ENCODE measurements at places on chromosomes 6 and 20. TPM values are rescaled to one million over a fixed set of nuclear protein-coding genes. Genes with fewer than 3 reads are reported as not detected.
A peak's percentile ranks its signal among the peaks of the same experiment; 100 is the strongest.

DNA sequence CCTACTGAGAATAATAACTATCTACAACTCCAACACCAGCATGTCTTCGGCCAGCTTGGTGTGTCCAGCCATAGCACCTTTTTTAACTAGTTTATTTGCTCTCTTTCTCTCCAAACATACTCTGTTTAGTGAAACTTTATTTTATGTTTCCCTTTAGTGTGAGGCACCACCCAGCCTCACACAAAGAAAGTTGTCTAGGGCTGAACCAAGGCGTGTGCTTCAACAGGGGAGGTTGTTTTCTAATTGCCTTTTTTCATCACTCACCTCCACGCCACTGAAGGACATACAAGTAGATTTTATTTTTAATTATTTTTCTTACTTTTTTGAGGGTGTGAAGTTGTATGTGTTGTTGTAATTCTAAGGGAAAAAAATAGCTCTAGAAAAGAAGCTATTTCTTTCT, 125.6 kb upstream of the MARCKS start:
- no peaks in the 10 kb centered on the region for H3K36me3 ChIP-seq
- no peak overlapping the region for H3K4me3 ChIP-seq
- H3K27me3 ChIP-seq: no peaks in the 10 kb centered on the region

DNA sequence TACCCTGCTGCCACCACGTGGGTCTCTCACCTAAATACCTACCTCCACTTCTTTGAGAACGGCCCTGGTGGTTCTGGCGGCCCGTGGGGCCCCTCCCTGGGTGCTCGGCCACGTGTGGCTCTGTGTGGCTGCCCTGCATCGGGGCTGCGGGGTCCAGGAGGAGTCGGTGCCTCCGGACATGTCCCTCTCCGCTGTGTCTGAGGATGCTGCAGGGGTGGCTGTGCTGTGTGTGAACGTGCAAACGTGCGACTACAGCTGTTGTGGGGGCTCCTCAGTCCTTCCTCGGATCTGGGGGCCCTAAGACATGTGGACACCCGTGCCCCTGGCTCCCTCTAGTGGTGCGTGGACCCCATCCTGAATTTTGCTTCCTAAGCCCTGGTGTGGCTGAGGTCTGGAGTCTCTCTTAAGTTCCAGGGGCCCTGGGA, 691.8 kb downstream of the QKI start:
- no peak overlapping the region for H3K27ac ChIP-seq
- H3K36me3 ChIP-seq: no peaks in the 10 kb centered on the region
- no peak for DNase-seq
- no peak overlapping the region for H3K4me3 ChIP-seq

DNA sequence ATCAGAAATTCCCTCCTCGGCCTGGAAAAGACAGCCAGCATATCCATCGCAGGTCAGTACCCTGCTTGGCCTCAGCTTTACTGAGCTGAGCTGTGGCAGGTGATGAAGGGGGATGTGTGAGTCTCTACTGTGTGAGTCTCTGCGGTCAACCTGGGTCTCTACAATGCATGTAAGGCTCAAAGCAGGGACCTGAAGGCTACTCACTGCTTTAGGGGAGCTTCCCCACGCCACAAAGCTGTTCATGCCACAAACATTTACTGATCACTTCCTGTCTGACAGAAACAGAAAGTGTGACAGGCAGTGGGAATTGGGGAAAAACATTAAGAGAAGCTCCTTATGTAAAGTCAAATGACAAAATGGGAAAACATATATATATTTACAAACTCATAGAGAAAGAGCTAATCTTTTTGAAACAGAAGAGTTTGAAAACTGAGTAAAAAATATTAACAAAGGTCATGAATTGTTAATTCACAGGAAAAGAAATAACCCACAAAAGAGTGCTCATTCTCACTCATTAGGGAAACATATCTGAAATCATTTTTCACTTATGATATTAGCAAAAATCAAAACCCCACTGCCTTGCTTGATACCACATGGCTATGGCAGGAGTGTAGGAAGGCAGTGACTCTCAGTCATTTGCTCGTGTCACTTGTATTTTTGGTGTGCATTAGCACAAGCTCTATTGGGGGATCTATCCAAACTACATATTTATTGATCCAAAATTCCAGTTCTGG, 5.8 kb downstream of the BTN3A3 start:
- no peaks in the 10 kb centered on the region for H3K27me3 ChIP-seq
- H3K36me3 ChIP-seq: no peaks in the 10 kb centered on the region
- no peak overlapping the region for H3K4me3 ChIP-seq
- H3K27ac ChIP-seq: no peak overlapping the region
- no peaks in the 10 kb centered on the region for H3K4me1 ChIP-seq

- no peak for DNase-seq
- H3K27ac ChIP-seq: no peak overlapping the region
- no peak overlapping the region for H3K4me3 ChIP-seq
- no peaks in the 10 kb centered on the region for H3K27me3 ChIP-seq
- no peaks in the 10 kb centered on the region for H3K4me1 ChIP-seq
- no peaks in the 10 kb centered on the region for H3K36me3 ChIP-seq
Measured at GRCh38 chr6:43192911-43193310, 10.9 kb downstream of the CUL9 start.

DNA sequence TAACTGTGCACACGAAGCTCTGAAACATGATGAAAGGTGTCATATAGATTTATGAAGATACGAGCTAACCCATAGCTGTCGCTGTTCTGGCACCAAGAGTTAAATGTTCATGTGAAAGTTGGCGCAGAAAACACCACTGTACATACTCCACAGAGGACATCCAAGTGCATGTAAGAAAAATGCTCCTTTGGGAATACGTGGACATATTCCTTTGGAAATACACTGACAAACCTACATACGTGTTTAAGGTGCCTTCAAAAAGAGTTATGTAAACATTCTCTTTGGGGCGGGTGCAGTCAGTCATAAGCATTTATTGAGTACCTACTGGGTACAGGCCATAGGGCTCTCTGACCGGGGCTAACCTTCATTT, 723 bp upstream of the ARID1B start:
- no peaks in the 10 kb centered on the region for H3K36me3 ChIP-seq
- no peaks in the 10 kb centered on the region for H3K27me3 ChIP-seq
- H3K4me1 ChIP-seq: no peaks in the 10 kb centered on the region
- peak overlapping the region; percentile 100 for H3K27ac ChIP-seq

The TRIM15 gene
- not detected for total RNA-seq

DNA sequence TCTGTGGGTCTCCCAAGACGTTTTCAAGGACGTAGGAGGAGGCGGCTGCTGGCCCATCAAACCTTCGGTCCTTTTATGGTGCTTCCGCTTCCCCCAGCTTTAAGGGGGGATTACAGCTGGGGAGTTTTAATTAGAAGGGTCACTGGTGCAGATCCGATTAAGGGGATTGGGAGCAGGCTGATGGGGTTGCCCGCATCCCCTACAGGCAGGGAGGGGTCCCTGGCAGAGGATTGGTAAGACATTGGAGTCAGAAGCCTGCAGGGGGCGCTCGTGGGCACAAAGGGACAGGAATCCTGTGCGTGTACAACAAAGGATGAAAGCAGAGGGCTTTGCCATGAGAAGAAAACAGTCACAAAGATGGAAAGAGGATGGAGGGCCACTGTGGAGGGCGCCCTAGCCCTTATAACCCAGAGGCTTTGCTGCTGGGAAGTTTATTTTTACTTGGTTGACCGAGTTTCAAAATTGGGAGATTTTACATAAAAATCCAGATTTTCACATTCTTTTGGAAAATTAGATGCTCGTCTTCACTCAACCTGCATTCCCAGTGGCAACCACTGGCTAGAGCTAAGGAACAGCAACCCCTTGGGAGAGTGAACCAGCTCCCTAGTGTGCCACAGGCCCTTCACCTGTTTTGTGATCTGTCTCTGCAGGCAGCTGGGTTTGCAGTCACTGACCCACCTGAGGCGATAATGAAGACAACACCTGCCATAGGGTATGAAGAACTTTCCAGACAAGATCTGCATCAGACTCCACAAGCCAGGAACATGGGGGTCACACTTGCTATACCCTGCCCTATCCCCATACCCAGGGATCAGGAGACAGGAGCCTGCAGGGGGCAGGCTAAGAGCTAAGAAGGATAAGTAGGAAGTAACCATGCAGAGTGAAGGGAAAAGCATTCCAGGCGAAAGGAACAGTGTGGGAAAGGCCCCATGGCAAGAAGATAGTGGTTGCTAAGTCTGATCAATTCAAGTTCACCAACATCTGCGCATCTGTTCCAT, 97.7 kb downstream of the KCNB1 start:
- H3K4me1 ChIP-seq: no peaks in the 10 kb centered on the region
- DNase-seq: peak; percentile 71
- no peaks in the 10 kb centered on the region for H3K36me3 ChIP-seq
- H3K27me3 ChIP-seq: no peaks in the 10 kb centered on the region
- H3K4me3 ChIP-seq: no peak overlapping the region
- H3K27ac ChIP-seq: no peak overlapping the region

The MCCD1 gene
- total RNA-seq: not detected

DNA sequence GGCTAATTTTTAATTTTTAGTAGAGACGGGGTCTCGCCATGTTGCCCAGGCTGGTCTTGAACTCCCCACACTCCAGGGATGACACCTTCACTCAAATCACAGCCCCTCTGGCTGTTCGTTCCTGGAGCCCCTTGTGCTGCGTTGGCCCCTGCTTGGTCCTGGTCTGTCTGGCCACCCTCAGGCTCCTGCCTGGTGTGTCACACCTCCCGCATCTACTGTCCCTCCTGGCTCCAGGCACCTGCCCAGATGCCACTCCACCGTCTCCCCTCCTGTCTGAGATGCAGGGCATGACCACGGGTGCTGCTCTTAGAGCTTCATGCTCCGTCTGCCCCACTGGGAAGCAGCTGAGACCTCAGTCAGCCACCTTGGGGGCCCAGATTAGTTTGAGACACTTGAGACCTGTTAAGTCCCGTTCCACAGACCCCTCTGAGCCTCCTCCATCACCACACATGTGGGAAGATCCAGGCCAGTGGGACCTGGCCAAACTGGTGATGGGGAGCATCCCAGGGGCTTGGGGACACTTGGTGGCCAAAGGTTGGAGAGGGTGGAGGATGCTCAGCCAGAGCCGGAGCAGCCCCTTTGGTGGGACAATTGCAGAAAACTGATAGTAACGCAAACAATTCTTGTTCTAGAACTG, 21.9 kb upstream of the NPBWR2 start:
- no peaks in the 10 kb centered on the region for H3K36me3 ChIP-seq
- no peak for DNase-seq
- H3K27ac ChIP-seq: no peak overlapping the region
- H3K27me3 ChIP-seq: no peaks in the 10 kb centered on the region
- H3K4me3 ChIP-seq: no peak overlapping the region

DNA sequence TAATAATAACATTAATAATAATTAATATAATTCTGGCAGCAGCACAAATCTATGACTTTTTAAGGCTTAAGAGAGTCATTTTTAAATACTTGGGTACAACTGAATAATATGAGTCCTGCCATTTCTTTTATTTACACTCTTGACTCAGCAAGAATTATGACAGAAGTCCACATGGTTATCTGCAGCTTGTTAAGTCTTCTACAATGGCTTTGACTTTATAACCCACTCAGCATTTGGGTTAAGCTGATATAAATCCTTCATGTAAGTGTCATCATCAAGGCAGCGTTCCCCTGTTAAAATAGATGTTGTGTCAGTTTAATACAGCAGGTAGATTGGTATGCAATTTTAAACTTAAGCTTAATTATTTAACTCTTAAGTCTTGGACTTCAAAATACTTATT, 131.7 kb downstream of the ARHGAP18 start:
- H3K4me1 ChIP-seq: no peaks in the 10 kb centered on the region
- H3K27ac ChIP-seq: no peak overlapping the region
- no peaks in the 10 kb centered on the region for H3K36me3 ChIP-seq
- H3K27me3 ChIP-seq: no peaks in the 10 kb centered on the region

- H3K4me1 ChIP-seq: no peaks in the 10 kb centered on the region
- no peak overlapping the region for H3K27ac ChIP-seq
- H3K36me3 ChIP-seq: no peaks in the 10 kb centered on the region
- no peak for DNase-seq
- no peaks in the 10 kb centered on the region for H3K27me3 ChIP-seq
Measured at GRCh38 chr6:40579101-40579500, 8.1 kb downstream of the LRFN2 start.

DNA sequence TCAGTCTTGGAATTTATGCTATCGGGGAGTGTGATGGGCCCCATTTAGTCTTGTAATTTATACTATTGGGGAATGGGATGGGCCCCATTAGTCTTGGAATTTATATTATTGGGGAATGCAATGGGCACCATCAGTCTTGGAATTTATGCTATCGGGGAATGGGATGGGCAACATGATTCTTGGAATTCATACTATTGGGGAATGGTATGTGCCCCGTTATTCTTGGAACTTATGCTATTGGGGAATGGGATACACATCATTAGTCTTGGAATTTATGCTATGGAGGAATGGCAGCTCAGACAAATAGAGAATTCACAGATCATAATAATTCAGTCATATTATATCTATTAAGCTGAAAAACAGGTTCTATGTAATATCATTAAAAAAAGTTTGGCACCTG, 300.3 kb downstream of the SMOC2 start:
- H3K36me3 ChIP-seq: no peaks in the 10 kb centered on the region
- DNase-seq: no peak
- H3K4me1 ChIP-seq: no peaks in the 10 kb centered on the region

- no peak overlapping the region for H3K27ac ChIP-seq
- no peak overlapping the region for H3K4me3 ChIP-seq
- H3K4me1 ChIP-seq: no peaks in the 10 kb centered on the region
- no peaks in the 10 kb centered on the region for H3K27me3 ChIP-seq
- no peaks in the 10 kb centered on the region for H3K36me3 ChIP-seq
Measured at GRCh38 chr6:33061987-33062386, 11.5 kb downstream of the HLA-DPA1 start.

The C6orf52 gene
- not detected for total RNA-seq

- no peaks in the 10 kb centered on the region for H3K4me1 ChIP-seq
- no peak overlapping the region for H3K27ac ChIP-seq
- DNase-seq: no peak
- H3K4me3 ChIP-seq: no peak overlapping the region
- no peaks in the 10 kb centered on the region for H3K27me3 ChIP-seq
Measured at GRCh38 chr20:7744411-7744810, 195.8 kb downstream of the HAO1 start.

The RNASET2 gene
- total RNA-seq: 34.1 TPM

GRCh38 chr6:150685860-150686259, 86.2 kb downstream of the PLEKHG1 start:
- peak overlapping the region; percentile 36 for H3K27ac ChIP-seq
- no peaks in the 10 kb centered on the region for H3K27me3 ChIP-seq
- no peak for DNase-seq
- H3K4me3 ChIP-seq: no peak overlapping the region
- H3K36me3 ChIP-seq: no peaks in the 10 kb centered on the region
- no peaks in the 10 kb centered on the region for H3K4me1 ChIP-seq

DNA sequence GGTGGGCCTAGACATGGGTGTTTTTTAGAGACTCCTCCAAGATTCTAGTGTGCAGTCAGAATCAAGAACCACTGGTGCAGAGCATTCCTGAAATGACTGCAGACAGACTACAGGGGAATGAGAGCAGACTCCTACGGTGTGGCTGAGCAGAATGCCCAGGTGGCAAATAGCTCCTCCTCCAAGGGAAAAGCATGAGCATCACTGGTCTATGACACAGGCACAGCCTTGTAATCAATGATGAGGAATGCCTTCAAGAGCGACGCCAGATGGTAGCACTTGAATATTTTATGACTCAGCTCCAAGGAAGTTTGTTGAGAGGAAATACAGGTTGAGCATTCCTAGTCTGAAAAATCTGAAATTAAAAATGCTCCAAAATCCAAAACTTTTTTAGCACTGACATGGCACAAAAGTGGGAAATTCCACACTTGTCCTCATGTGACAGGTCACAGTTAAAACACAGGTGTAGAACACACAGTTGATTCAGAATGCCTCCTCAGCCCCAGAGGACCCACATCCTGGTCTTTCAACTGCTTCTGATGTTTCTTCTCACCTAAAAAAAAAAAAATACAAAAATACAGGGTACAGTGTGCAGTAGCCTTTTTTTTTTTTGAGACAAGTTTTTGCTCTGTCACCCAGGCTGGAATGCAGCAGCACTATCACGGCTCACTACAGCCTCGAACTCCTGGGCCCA, 10.6 kb upstream of the FAM8A1 start:
- no peaks in the 10 kb centered on the region for H3K4me1 ChIP-seq
- no peak overlapping the region for H3K4me3 ChIP-seq
- no peaks in the 10 kb centered on the region for H3K27me3 ChIP-seq
- no peak for DNase-seq
- H3K36me3 ChIP-seq: no peaks in the 10 kb centered on the region
